ENCODE measurements at places on chromosomes 3 and 15.

DNA sequence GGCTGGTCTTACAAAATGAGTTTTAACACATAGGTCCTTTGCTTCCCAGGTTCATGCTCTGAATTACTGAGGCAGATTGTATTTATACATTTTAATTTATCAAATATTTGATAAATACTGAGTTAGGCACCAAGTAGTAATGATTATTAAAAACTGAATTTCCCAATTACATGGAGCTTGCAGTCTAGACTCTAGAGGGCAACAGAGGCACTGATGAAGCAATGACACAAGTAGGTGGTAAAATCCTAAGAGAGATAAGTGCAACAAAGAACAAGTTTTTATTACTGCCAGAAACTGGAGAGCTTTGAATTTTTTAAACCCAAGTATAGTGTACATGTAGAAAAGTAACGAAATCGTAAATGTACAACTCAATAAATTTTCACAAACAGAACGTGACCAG lies 406.2 kb upstream of the RARB start:
- no peak for DNase-seq

DNA sequence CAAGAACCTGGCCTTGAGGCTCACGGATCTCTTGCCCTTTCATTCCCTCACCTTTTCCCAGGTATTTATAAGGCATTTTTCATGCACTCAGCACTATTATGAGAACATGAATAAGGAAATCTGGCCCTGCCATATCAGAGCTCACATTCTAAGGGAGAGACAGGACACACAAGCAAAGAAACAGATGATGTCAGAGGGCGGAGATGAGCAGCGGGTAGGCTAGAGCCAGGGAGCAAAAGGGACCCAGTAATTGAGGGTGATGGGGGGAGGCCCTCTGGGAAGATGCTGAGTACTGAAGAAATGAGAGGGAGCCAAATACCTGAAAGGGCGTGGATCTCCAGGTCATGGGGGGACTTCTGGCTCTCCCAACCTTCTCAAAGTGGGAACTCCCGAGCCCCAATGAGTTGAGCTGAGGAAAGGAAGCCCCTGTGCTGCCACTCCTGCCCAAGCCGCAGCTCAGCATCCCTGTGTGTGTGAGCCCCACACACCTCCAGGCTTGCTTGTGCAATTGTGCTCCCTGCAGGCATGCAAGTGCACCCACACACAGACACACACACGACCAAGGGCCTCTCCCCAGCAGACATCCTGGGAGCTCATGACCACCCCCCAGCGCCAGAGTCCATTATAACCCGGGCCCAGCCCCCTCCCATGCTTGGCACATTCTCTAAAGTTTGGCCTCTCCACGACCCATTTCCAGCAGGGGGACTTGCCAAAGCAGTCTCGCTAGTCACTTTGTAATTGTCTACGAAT lies 81.4 kb upstream of the PXYLP1 start:
- no peak for DNase-seq

GRCh38 chr3:56456117-56456516 lies 12.2 kb downstream of the ERC2 start:
- no peak for DNase-seq

DNA sequence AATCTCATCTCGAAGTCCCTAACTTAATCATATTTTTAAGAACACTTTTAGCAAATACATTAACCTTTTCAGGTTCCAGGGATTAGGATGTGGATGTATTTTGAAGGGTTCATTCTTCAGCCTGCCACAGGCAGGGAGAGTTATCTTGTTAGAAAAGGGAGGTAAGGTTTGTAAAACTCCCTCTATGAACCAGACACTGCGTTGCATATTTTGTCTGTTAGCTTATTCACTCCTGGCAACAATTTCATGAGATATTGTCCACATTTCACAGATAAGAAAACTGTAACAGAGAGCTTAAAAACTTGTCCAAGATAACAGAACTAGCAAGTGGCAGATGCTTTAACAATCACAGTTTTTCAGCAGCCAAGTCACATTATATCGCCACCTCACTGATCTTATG lies 155.4 kb downstream of the DIPK2A start:
- DNase-seq: no peak

- DNase-seq: no peak
Measured at GRCh38 chr15:59311195-59311594, 61.5 kb downstream of the MYO1E start.

GRCh38 chr3:141454906-141455602 lies 31.8 kb upstream of the RASA2 start:
- peak; percentile 72 for DNase-seq

DNA sequence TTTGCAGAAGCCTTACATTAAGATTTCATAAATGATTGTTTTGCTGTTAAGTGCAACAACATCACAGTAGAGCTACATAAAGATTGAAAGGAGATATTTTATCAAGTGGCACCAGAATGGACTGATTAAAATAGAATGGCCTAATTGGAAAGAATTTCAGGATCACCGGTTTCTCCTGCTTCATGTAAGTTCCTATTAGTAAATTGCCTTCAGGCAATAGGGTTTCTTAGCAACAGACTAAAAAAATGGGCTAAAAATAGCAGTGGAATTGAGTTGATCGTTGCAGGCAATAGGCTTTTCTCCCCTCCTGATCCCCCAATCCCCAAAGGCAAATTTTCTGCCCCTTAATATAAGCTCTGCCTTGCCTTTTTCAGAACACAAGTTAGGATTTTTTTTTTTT lies 917 bp downstream of the LNP1 start:
- no peak for DNase-seq

- DNase-seq: no peak
Measured at GRCh38 chr3:50724831-50725230, 50.1 kb downstream of the DOCK3 start.

DNA sequence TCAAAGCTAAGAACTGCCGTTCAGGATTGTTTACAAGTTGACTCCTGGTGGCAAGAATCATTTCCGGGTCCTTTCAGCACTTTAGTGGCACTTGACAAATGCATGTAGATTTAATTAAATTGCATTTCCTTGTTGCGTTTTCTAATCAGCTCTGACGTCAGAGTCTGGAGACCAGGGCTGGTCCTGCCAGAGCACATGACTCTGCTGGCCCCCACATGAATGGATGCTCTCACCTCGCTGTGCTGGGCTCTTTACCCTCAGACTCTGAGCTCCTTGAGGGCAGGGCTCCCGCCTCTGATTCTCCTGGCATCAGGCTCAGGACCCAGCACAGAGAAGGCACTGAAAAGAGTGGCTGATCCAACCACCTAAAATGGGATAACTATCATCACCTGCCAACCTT lies 69.4 kb downstream of the FEM1B start:
- no peak for DNase-seq

- DNase-seq: no peak
Measured at GRCh38 chr3:31581660-31582059, 48.9 kb downstream of the STT3B start.

Data from keratinocyte (primary cell).